ENCODE measurements at places on chromosomes 6 and 20.

- DNase-seq: no peak
Observed at GRCh38 chr6:12748815-12749521, 32.4 kb downstream of the PHACTR1 start.

- DNase-seq: no peak
Observed at GRCh38 chr6:128807577-128807976, 75.4 kb upstream of the LAMA2 start.

DNA sequence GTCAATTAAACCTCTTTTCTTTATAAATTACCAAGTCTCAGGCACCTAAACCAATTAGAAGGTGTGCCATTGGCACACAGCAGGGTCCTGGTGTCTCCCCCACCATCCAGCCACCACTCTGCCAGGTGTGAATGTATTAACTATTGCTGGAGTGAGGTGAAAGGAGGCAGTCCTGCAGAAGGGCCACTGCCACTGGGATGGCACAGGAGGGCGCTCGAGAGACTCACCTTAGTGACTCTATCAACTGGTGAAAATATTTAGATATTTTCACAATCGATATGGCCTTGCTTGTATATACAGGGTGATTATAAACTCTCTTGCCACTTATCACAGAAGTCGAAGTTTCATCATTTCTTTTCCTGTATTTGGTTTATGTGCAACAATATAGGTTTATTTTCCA is 145.6 kb upstream of the ESR1 start:
- no peak for DNase-seq

GRCh38 chr6:126444659-126445273 is 104.9 kb downstream of the CENPW start:
- DNase-seq: no peak

DNA sequence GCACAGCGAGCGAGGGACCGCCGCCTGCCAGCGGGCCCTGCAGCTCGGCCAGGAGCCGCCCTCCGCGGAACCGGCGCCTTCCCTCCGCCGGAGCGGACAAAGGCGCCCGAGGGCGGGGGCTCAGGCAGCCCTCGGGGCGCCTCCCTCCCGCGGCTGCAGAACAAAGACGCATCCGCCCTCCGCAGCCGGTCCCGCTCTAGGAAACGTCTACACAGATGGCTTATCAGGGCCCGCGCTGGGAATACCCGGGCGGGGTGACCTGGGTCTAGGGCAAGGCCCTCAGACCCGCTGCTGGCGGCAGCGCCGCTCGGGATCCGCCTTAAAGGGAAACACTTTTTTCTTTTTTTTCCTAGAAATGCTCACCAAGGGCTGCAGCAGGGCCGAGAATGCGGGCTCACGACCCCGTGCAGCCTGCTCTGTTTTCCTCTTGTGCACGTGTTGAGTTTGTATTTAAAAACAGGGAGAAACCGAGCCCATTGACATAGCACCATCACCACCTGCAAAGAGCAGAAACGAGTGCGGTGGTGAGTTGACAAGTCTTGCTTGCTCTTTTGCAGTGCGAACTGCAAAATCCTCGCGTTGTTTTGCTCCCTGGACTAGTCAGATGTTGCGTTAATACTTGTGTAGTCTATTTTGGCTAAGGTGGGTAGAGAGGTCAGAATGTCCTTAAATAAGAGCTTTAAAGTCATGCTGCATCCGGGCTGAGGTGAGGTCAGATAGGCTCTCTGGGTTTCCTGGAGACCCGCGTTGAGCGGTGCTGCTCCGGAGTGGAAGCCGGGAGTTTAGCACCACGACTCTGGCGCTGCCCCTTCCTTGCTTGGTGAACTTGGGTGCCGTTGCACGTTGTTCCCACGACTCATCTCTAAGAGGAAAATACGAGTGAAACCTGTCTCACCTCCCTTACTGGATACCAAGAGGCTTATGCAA is 1.1 kb upstream of the RPS6KA2 start:
- DNase-seq: no peak

DNA sequence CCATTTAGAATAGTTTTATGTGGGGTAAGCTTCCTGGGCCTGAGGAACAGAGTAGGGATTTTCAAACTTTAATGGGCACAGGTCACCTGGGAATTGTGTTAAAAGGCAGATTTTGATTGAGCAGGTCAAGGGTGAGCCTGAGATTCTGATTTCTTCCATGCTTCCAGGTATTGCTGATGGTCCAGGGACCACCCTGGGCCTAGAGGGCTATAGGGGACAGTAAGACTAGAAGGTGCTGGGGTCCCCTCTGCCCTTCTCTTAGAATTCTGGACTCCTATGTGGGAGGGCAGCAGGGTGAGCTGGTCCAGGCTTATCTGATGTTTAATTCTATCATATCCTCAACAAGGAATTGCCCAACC is 2.6 kb downstream of the DDR1 start:
- no peak for DNase-seq

GRCh38 chr6:144652292-144652891 is 367.3 kb downstream of the UTRN start:
- DNase-seq: no peak

DNA sequence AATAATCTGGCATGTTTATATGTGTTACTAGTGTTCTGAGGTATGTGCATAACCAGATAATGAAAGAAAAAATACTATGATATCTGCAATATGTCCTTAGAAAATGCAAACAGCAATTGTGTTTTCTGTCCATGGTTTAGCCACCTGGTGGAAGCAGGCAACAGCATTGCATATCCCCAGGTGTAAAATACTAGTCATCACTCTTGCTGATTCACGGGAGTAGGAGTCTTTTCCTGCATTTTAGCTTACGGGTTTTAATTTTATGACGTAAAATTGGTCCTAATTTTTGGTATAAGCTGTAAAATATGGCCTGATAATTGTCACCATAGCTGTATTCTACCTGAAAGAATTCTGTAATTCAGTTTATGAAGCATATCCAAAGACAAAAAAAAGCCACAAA is 2.5 kb downstream of the RNF182 start:
- no peak for DNase-seq

DNA sequence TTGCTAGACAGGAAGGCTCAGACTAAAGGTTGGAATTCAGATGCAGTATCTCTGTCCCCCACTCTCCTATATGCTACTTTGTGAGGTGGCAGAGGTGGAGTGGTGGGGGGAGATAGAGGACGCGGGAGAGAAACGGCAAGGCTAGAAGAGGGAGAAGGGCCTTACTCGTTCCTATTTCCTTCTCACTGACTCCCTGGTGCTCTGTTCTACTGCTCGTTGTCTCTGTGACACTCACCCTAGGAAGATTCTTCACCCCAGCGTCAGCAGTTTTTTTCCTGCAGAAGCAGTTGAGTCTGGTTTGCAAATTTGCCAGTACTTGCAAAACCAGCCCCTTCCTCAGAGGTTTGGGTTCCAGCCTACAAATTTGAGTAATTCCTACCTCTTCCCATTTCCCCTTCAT is 801.1 kb upstream of the SLC35B3 start:
- no peak for DNase-seq

DNA sequence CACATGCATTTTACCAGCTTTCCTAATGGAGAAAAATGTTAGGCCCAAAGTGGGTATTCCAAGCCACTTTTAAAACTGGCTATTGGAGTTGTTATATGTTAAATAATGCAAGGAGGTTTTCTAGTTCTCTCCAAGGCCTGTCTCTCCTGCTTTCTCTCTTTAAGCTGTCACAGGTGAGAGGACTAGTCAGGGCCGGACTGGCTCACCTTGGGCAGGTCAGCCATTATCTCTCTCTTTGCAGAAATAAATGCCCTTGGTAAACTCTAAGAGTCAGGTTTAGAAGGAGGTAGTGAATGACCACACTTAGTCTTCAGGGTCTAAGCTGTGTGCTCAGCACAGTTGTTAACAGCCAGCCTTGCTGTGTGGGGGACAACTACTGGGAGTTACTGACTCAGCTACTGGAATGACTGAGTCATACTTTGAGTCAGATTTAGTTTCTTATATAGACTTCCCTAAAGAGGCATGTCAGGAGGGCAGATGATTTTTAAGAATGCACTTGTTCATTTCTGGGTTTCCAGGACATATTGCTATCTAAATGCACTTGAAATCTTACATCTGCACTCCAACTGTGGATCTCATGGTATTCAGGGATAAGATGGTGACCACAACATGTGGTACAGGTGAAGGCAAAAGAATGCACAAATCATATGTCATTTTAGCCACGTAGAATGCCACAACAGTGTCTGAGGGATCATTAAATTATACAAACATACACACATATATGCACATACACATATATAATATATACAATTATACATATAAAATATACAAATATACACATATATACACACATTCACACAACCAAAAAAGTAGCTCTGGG is 719.4 kb downstream of the EPM2A start:
- DNase-seq: no peak

- DNase-seq: no peak
Observed at GRCh38 chr6:113011389-113011788, 664.3 kb downstream of the RFPL4B start.

GRCh38 chr6:6586167-6586566 is 2.4 kb upstream of the LY86 start:
- no peak for DNase-seq

- DNase-seq: no peak
Observed at GRCh38 chr6:27693766-27694546, 218.2 kb downstream of the OR2B2 start.

DNA sequence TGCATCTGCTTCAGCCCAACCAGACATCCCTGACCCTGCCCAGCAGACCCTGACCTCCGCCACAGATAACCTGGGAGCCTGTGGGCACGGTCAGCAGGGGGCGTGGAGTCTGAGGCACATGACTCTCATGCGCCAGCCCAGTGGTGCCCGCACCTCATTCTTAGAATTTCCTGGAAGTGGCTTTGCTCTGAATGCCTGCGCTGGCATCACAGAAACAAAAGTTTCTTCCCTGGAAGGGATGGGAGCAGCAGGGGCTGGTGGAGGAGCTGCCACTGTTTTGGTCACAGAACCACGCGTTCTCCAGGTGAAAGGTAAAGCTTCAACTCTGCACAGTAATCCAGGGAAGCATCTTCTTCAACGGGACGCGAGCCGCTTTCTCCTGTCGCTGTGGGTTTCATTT is 67.9 kb upstream of the DUSP22 start:
- DNase-seq: no peak

GRCh38 chr6:161094955-161095354 is 103.4 kb downstream of the MAP3K4 start:
- no peak for DNase-seq

DNA sequence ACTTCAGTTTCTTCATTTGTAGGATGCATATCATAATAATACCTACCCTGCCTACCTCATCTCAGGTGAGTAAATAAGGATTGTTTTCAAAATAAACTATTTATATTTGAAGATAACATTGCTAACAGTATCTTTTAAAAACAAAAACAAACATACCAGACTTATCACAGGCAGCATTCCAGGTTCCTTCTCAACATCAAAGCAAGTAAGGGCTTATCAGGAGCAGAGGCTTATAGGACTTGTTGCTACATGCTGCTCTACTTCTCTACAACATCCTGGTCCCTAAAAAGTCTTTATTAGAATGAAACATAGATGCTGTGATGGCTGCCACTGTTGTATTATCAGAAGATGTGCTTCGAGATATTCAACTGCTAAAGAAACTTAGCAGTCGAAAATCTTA is 149.2 kb upstream of the PRDM1 start:
- no peak for DNase-seq

DNA sequence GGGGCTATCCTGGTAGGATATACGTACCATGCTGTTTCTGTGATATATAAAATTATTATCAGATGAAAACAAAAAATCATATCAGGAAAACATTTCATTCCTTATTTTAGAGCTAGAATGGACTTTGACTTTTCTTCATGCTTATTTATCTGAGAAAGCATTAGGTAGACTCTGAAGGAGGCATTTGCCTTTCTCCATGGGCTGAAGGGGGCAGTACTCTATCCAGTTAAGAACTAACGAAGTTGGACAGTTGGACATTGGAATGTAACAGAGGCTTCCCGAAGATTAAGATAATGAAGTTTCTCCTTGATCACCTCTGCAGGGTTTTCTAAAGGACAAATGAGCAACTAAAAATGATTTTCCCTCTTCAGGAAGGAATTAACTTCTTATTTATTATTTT is 233.9 kb downstream of the SAMD5 start:
- no peak for DNase-seq

- no peak for DNase-seq
Observed at GRCh38 chr6:134199848-134200606, 117.9 kb downstream of the SGK1 start.

DNA sequence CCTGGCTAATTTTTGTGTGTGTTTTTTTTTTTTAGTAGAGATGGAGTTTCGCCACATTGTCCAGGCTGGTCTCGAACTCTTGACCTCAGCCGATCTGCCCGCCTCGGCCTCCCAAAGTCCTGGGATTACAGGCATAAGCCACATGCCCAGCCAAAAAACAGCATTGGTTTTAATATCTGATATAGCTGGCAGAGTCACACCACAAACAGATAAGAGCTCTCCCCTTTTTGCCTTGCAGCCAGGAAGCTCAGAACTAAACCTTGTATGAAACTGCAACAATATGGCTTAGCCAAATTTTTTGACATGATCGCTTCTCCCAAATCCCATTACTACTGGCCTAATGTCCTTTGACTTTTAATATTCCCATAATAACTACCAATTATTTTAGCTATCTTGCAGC is 4.9 kb downstream of the ACOT8 start:
- DNase-seq: no peak

GRCh38 chr20:63441136-63442099 is 31.0 kb downstream of the KCNQ2 start:
- no peak for DNase-seq

DNA sequence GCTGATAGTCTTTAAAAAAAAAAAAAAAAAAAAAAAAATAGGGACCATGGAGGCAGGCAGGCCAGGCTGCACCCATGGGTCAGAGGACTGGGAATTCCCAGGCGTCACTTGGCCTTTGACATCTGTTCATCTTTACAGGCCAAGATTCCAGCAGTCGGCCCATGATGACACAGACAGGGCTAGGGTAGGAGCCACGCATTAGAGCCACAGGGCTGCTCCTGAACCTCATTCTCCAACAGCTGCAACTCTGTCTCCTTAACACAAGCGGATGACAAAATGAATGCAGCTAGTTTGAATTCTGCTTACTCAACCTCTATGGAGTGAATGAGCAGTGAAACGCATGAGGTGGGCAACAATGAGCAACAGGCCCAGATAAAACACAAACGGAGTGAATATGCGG is 126.4 kb downstream of the LY86 start:
- no peak for DNase-seq

- DNase-seq: no peak
Observed at GRCh38 chr20:278607-279571, 11.7 kb downstream of the C20orf96 start.
